ENCODE measurements at places on chromosomes 4 and X.

DNA sequence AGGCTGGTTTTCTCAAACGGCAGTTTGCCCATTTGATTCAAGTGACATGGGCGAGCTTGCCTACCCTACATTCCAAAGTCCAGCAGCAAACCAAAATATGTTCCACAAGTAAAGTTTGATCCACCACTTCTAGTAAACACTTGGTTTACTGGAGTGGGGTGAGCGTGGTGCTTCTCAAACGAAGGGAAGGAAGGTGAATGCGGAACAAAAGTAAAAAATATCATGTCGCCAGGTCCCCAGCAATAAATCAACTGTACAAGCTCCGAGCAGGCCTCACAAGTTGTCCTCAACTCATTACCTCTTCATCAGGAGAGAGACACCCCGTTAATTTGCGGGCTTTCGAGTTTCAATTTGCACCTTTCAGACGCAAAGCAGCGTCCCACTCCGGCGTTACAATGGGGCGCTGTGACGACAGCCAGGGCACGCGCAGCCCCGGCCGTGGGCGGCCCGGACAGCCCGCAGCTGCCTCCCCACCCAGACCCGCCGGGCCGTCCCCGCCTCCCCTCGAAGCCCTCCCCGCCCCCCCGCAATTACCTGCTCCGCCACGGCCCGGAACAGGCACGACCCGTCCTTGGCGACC lies 1.0 kb downstream of the OTUD4 start:
- DNase-seq = peak; percentile 75

DNA sequence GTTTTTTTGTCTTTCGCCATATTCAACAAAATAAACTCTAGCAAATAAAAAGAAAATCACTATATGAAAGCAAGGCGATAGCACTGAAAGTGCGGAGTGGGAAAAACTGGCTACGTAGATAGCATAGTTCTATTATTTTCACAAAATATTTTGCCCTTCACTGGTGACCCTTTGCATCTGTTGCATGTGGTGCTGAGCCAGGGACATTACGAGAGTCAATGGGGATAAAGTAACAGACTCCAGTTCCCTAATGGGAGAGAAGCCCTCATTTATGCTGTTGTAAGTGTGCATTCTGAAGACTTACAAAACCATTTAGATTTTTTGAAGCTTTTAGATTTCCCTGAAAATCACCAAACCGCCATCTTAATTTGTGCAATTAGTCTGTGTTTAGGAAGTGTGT lies 501.6 kb downstream of the PPARGC1A start:
- DNase-seq = no peak

DNA sequence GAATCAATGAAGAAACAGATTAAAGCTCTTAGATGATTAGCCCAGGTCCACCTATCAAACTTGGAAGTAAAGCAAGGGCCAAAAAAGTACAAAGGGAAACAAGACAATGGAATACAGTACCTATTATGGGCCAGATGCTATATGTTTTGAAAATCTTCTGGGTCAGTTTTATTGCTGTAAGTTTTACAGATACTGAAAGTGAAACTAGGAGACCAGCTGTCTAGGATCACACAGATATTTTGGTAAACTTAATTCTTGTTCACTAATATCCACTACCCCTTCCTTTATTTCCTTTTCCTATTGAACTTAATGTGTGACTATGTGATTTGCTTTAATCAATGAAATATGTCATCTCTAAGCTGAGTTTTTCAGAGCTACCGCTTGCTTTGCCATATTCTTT lies 505.4 kb upstream of the PITX2 start:
- DNase-seq = no peak

GRCh38 chr4:101724093-101724492 lies 66.4 kb upstream of the BANK1 start:
- DNase-seq = no peak

- no peak for DNase-seq
Observed at GRCh38 chr4:48334236-48334635, 7.1 kb upstream of the SLAIN2 start.

- no peak for DNase-seq
Observed at GRCh38 chr4:155696226-155696625, 29.6 kb downstream of the GUCY1A1 start.

GRCh38 chrX:47068214-47068613 lies 10.0 kb upstream of the RGN start:
- no peak for DNase-seq

DNA sequence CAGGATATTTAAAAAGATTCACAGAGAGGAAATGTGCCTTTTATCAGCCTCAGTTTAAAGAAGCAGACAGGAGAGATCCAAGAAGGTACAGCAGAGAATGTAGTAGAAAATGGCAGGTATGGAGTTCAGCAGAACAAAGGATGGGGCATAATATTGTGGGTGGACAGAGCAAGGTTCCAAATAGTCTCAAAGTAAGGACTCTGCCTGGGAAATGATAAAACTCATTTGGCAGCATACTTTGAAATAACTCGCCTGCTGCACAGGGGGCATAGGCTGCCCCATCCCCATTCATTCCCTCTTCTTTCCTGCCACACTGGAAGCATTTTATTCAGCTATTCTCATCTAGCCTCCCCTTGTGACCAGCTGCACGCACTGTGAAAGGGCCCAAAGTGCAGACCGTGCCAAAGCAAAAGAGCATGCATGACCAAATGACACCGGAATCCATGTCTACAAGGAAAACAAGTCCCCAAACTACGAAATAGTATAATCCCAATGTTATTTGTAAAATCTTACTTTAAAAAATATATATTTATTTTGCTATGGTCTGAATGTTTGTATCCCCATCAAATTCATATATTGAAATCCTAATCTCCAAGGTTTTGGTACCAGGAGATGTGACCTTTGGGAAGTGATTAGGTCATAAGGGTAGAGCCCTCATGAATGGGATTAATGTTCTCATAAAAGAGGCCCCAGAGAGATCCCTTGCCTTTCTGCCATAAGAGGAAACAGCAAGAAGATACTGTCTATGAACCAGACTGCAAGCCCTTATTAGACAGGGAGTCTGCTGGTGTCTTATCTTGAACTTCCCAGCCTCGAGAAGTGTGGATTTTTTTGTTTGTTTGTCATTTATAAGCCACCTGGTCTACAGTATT lies 77.4 kb upstream of the PRSS48 start:
- no peak for DNase-seq

GRCh38 chr4:130395871-130396270 lies 1299.9 kb downstream of the C4orf33 start:
- DNase-seq = no peak

DNA sequence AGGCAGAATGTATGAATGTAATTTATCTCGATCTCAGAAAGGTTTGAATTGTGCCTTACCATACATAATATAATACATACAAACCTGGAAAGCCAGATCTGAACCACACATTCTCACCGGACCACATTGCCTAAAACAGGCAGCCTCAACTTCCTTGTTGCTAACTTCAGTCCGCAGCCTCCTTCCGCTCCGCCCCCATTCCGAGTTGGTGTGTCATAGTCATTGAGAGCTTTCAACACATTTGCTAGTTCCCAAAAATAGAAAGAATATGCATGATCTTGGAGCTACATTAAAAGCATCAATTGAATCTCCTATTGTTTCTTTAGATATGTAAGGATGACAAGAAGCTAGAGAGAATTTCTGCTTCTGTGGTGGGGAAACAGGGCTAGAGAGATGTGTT lies 127.2 kb downstream of the ARHGEF9 start:
- no peak for DNase-seq

GRCh38 chr4:25847329-25847728 lies 15.5 kb downstream of the SEL1L3 start:
- no peak for DNase-seq

GRCh38 chrX:39619182-39620009 lies 478.4 kb downstream of the BCOR start:
- DNase-seq = no peak

GRCh38 chr4:48779095-48779997 lies 733 bp downstream of the FRYL start:
- DNase-seq = peak; percentile 82

GRCh38 chr4:2673157-2673556 lies 83.0 kb downstream of the TNIP2 start:
- DNase-seq = no peak

- DNase-seq = no peak
Observed at GRCh38 chr4:22897520-22898108, 204.9 kb downstream of the GBA3 start.

DNA sequence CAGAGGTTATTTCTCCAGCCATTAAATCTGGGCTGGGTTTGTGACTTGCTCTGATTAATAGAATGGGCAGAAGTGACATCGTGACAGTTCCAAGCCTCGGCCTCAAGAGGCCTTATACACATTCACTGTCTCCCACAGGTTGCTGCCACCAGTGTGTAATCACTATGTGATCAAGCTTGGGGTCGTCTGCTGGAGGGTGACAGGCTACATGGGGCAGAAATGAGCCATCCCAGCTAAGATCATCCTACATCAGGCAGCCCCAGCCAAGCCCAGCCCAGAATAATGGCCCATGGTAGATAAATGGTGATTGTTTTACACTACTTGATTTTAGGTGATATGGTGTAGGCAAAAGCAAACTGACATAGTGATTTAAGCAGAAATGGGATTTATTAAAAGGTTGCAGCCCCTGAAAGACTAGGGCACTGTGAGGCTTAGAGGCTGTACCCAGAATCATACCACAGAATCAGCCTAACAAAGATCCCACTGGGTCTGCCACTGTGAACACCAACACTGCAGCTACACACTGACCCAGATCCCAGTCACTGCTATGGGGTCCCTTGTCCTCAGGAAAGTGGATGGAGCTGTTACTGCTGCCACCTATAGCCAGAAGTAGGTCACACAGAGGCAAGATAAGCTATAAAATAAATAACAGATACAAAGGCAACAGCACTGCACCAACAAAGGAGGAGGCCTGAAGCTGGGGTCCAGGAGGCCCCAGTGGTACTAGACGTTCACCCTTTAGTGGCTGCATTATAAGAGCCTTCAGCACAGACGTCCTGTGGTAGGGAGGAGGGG lies 159.6 kb upstream of the RBPJ start:
- DNase-seq = no peak

All from activated T-cell treated with anti-CD3 and anti-CD28 coated beads, Interleukin-2, amount 50 U/mL, for 1 hour (primary cell).